Fibroblast of skin of back (primary cell): ENCODE measurements at places on chromosomes 7 and 10.
A peak's percentile ranks its signal among the peaks of the same experiment; 100 is the strongest.

DNA sequence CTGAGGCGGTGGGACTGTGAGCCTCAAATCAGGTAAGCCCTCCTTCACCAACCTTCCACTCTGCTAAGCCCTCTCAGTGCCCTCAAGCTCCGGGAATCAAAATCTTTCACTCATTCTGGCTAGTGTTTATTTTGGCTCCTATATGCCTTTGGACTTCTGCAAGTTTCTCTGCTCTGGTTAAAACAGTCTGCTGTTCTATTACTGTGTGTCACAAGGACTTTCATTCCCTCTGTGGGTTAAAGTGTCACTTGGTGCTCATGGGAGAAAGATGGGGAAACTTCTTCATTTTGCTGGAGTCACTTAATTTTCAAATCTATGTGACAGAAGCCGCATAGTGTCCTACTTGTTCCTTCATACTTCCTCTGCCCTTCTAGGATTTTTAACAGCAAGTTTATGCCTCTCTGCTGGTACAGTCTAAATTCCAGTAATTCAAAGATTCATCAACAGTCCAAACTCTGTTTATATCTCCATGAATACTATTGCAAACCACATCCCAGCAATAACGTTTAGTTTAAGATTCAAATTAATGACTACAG, 61.3 kb downstream of the CD36 start:
- peak; percentile 23 for DNase-seq

GRCh38 chr7:5088906-5089305, 43.2 kb downstream of the RBAK start:
- DNase-seq = no peak

DNA sequence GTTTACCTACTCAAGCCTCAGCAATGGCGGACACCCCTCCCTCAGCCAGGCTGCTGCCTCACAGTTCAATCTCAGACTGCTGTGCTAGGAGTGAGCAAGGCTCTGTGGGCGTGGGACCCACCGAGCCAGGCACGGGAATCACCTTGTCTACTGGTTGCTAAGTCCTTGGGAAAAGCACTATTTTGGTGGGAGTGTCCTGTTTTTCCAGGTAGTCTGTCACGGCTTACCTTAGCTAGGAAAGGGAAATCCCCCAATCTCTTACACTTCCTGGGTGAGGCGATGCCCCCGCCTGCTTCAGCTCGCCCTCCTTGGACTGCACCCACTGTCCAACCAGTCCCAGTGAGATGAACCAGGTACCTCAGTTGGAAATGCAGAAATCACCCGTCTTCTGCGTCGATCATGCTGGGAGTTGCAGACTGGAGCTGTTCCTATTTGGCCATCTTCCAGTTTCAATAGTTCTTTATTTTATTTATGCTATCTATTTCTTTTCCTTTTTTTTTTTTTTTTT, at the start of gene HYAL4:
Gene HYAL4, plus strand, starts transcription at position 458 of the 508 bp plus-strand sequence. CDS start 23,105 bp downstream, outside the sequence.
- no peak for DNase-seq

- no peak for DNase-seq
Measured at GRCh38 chr7:43112459-43112940, at the start of gene HECW1. HECW1 (plus strand) TSS chr7:43112647; CDS start chr7:43243906, 131,259 bp downstream.

GRCh38 chr7:94303695-94304094, 91.0 kb upstream of the COL1A2 start:
- peak; percentile 87 for DNase-seq

DNA sequence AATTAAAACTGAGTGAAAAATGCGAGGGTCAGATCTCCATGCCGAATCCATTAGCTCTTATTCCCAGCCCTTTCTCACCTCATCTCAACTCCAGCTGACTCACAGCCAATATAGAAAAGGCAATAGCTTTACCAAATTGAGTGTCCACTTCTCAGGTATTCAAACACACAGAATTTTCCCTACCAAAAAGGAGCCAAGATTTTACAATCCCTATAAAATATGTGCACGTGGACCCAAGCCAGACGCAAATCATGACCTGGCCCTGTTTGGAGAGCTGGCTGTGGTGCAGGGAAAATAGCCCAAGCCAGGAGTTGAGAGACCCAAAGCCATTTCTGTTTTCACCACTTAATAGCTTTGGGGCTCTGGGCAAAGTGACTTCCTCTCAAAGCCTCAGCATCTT, 379.7 kb upstream of the AUTS2 start:
- DNase-seq = no peak

DNA sequence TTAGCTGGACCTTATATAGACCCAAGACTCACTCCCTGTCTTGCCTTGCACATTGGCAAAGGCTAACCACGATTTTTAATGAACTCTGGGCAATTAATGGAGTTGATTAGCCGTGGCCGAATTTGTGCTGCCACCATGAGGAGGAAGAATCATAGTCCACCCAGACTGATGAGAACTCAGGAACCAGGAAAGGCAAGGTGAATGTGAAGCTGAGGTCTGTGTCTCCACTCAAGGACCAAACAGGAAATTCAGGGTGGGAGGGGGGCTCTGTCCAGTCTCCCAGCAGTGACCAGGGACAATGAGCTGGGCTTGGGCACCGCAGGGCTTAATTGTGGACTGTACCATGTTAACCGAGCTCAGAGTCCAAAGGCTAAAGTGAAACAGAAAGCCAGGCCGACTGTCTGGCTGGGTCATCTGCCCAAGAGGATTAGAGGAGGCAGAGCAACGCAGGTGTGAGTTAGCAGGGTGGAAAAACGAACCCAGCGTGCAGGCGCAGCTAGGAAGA, 127.0 kb upstream of the JCAD start:
- DNase-seq = no peak

GRCh38 chr10:15781381-15781960, 61.7 kb upstream of the ITGA8 start:
- DNase-seq = no peak

GRCh38 chr10:79056736-79057391, 11.9 kb upstream of the ZMIZ1 start:
- DNase-seq = no peak

DNA sequence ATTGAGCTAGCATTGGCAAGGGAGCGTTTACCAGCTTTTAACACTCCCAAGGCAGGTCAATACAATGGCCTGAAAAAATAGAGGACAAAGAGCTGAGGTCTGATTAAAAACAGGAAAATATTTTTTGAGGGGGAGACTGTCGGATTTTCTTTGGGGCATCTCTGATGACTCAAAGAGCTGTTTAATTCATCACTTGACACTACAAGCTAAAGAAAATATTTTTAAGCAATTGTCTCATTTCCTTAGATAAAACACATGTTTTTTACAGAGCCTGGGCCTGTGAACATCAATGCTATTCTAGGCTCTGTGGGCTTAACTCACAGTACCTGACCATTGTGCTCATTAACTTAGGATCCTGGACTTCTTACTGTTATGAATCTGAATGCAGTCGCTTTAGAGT, 100.8 kb downstream of the NRP1 start:
- DNase-seq = peak; percentile 59

DNA sequence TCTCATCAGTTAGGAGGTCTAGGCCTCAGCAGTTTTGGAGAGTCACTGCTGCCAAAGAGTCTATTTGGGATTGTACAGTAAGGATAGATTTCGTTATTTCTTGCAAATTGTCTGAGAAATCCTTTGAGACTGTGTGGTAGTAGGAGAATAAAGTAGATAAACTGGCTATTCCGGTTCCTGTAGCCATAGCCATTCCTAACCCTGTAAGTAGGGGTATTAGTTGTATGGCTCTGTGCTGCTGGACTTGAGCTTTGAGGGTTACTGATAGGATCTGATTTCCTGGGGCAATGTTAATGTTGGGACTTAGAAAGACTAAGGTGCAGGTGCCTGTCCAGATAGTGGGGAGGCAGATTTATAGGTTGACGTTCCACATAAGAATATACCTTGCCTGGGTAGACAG, 36.1 kb upstream of the ZNF138 start:
- no peak for DNase-seq

GRCh38 chr7:4245866-4246470, 436.1 kb upstream of the FOXK1 start:
- DNase-seq = no peak

DNA sequence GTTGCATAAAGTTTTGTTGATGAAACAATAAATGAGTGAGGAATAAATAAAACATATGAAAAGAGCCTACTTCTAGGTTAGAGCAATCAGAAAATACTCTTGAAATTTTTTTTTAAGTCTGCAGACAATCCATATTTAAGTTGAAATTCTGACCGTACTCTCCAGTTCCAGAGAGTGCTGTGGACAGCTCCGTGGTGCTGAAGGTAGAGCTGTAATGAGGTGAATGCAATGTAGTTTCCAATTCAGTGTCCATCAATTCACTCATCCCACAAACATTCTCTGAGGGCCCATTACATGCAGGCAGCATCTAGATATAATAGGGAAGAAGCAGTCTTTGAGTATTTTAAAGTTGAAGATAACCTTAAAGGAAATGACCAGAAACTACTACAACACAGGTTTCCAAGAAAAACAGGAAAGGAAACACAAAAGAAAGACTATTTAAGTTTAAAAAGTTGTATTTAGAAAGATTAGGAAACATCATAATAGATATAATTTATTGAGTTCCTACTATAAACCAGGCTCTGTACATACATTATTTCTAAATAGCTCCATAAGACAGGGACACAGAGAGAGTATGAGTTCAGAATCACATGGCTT, 44.0 kb upstream of the CRTAC1 start:
- peak; percentile 22 for DNase-seq

DNA sequence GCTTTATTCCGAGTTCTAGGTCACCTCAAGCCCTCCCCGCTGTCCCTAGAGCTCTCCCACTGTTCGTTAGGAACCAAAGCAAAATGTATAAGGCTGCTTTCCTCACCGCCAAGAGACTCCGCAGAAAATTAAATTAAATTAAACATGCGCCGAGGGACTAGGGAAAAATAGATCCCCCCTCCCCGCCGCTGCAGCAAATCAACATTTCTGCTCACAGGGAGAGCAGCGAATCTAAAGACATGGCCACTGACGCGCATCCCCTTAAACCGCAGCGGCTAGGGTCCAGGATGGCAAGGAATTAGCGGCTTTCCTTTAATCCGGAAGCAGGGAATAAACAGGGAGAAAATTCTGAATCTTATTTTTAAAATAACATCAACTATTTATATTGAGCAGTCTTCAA, 7.6 kb downstream of the SP8 start:
- DNase-seq = no peak

GRCh38 chr10:63343476-63343875, 122.3 kb downstream of the JMJD1C start:
- DNase-seq = peak; percentile 50

GRCh38 chr7:157577796-157578339, 241.1 kb downstream of the DNAJB6 start:
- no peak for DNase-seq

GRCh38 chr10:58358314-58358933, 23.6 kb downstream of the UBE2D1 start:
- DNase-seq = no peak

DNA sequence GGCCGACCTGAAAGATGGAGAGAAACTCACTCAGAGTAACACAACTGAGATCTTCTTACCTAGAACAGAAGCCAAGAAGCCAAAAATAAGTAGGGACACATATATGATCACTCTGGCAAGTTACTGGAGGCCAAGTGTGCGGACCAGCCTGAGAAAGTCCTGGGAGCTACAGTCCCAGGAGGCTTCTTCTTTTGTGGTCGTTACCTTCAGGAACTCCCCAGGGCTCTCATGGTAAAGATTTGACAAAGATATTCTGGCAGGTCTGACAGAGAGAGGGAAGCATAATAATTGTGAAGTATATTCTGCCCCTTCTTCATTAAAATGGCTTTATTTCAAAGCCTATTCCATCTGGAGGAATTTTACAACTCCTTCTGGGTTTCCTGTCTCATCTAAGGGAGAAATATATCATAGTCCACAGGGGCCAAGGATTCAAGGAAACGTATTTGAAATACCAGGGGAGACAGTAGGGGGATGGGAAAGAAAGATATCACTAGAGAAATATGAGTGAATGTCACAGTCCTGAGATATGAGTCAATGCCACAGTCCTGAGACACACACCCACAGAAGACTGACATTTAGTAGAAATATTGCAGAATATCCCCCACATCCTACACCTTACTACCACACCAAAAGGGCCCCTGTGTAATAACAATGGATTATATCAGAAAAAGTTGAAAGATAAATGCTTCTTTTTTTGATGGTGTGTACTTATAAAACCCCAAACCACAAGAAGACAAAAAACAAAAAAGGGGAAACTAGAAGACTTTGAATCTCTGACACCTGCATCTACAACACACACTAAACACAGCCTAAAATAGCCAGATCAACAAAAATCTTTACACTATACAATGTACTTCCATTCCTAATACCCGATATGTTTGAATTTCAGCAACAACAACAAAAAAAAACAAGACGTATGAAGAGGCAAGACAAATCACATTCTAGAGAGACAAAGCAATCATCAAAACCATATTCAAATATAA, 594.2 kb upstream of the NRG3 start:
- peak; percentile 59 for DNase-seq

- DNase-seq = peak; percentile 69
Measured at GRCh38 chr10:76036111-76036940, 604.9 kb downstream of the LRMDA start.

- DNase-seq = no peak
Measured at GRCh38 chr7:100865938-100866728, 1.1 kb upstream of the TRIP6 start.

GRCh38 chr7:49852619-49853462, 79.4 kb downstream of the VWC2 start:
- peak; percentile 35 for DNase-seq

- peak; percentile 49 for DNase-seq
Measured at GRCh38 chr10:29957907-29958331, 101.5 kb downstream of the JCAD start.

- DNase-seq = no peak
Measured at GRCh38 chr7:74013539-74014272, 14.3 kb upstream of the ELN start.

DNA sequence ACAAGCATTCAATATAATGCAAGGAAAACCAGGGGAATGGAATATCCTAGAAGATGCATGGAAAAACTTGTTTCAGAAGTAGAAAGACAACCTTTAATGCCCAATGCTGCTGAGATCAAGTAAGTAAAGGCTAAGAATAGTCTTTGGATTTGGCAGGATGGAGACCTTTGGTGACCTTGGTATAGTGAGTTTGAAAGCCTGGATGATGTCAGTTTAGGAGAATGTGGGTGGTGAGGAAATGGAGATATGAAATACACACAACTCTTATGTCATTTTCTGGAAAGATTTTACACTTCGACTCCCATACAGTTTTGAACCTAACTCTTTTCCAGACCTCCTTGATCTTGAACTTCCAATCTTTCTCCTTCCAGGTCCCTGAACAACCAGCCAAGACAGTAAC, 185.7 kb downstream of the TFEC start:
- peak; percentile 18 for DNase-seq

GRCh38 chr7:106548491-106548890, 112.5 kb downstream of the CCDC71L start:
- no peak for DNase-seq
